ENCODE measurements at places on chromosomes 4 and X.

- H3K36me3 ChIP-seq = peaks cover 9% of the 10 kb centered on the region
- H3K27me3 ChIP-seq = peaks cover 2% of the 10 kb centered on the region
- H3K4me3 ChIP-seq = no peak overlapping the region
- DNase-seq = no peak
Observed at GRCh38 chr4:155777971-155778735, 19.3 kb downstream of the GUCY1B1 start.

- no peaks in the 10 kb centered on the region for H3K36me3 ChIP-seq
- H3K4me1 ChIP-seq = no peaks in the 10 kb centered on the region
- no peak for DNase-seq
- H3K27ac ChIP-seq = no peak overlapping the region
- H3K4me3 ChIP-seq = no peak overlapping the region
Observed at GRCh38 chrX:120408168-120408567, 46.3 kb downstream of the ATP1B4 start.

GRCh38 chr4:38209654-38210053 lies 249.5 kb downstream of the PTTG2 start:
- no peaks in the 10 kb centered on the region for H3K4me1 ChIP-seq
- H3K27ac ChIP-seq = no peak overlapping the region
- H3K4me3 ChIP-seq = no peak overlapping the region

DNA sequence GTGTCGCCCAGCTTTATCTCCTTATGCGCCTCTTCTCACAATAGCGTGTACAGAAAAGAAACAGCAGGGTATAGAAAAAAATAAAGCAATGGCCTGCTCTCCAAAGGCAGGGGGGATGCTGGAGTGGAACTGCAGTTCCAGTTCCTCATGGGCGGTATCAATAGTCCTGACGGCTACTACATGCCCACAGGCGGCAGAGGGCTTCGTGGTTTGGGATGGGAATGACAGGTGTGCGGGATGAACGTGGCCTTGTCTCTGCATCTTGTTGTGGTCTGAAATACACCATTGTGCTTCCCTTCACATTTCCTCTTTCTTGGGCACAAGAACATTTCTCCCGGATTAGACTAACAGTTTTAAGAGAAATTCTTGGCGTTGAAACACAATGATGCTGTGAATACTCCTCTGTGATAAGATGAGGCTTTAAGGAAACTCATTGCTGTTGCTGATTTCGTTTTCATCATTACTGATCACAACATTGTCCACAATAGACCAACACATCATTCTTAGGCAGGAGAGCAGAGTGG lies 124.1 kb upstream of the IGFBP7 start:
- no peak overlapping the region for H3K27ac ChIP-seq
- H3K4me1 ChIP-seq = no peaks in the 10 kb centered on the region
- H3K36me3 ChIP-seq = no peaks in the 10 kb centered on the region
- no peaks in the 10 kb centered on the region for H3K27me3 ChIP-seq

- peak overlapping the region; percentile 73 for H3K4me3 ChIP-seq
- peaks cover 12% of the 10 kb centered on the region for H3K36me3 ChIP-seq
- peaks cover 3% of the 10 kb centered on the region for H3K27me3 ChIP-seq
- H3K4me1 ChIP-seq = peaks cover 51% of the 10 kb centered on the region
- DNase-seq = peak; percentile 72
Observed at GRCh38 chrX:139739138-139739537, 31.2 kb upstream of the MCF2 start.

DNA sequence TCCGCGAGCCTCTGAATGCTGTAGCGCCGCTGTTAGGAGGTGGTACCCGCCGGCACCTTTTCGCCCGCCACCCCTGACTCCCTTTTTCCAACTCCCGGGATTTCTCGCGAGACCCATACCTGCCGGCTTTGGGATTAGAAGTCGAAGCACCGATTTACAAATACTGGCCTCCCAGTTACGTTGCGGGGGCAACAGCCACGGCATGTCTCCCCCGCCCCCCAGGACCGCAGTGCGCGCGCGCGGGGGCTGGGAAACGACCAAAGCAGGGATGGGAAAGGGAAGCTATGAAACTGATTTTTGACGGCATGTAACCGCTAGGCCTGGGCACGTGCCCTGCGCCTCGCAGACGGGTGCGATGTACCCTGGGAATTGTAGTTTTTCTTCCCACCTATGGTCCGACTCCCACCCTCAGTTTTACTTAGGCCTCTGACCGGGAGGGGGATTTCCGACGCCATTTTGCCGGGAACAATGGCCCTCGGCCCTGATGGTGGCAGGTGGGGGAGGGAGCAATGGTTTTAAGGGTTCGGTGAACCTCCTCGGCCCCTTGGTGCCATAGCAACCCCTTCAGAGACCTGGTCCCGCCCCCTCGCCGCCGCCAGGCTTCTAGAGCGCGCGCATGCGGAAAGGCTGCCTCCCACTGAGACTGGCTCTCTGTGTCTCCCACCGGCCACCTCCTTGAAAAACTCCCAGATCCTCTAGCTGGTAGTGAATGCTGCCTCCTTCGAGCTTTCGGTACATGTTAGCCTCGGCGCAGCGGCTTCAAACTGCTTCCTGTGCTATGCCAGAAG lies 772 bp upstream of the WNK3 start:
- no peak overlapping the region for H3K27ac ChIP-seq
- no peak for DNase-seq
- peaks cover 20% of the 10 kb centered on the region for H3K4me1 ChIP-seq
- peaks cover 13% of the 10 kb centered on the region for H3K27me3 ChIP-seq
- peak overlapping the region; percentile 83 for H3K4me3 ChIP-seq

- H3K27ac ChIP-seq = no peak overlapping the region
- H3K4me3 ChIP-seq = no peak overlapping the region
- H3K4me1 ChIP-seq = no peaks in the 10 kb centered on the region
- H3K36me3 ChIP-seq = no peaks in the 10 kb centered on the region
Observed at GRCh38 chrX:57565198-57565597, 26.6 kb upstream of the ZXDB start.

- H3K27ac ChIP-seq = no peak overlapping the region
- no peaks in the 10 kb centered on the region for H3K27me3 ChIP-seq
- no peak for DNase-seq
- no peaks in the 10 kb centered on the region for H3K36me3 ChIP-seq
- H3K4me1 ChIP-seq = no peaks in the 10 kb centered on the region
Observed at GRCh38 chr4:177923888-177924287, 481.7 kb upstream of the AGA start.
